ENCODE measurements at places on chromosomes 3 and 15. TPM values are rescaled to one million over a fixed set of nuclear protein-coding genes. Genes with fewer than 3 reads are reported as not detected.

SV2B gene
- total RNA-seq: 0.02 TPM

FSTL1 gene
- total RNA-seq: 0.35 TPM

- no peak for DNase-seq
Observed at GRCh38 chr15:29003191-29003839, 117.5 kb downstream of the APBA2 start.

CRTAP gene
- 39.3 TPM for total RNA-seq

ZPLD1 gene
- not detected for total RNA-seq

CPLX3 gene
- 0.12 TPM for total RNA-seq
